ENCODE measurements at places on chromosomes 6 and 20.

- no peak for DNase-seq
Measured at GRCh38 chr20:44523746-44524145, 1.9 kb upstream of the SERINC3 start.

DNA sequence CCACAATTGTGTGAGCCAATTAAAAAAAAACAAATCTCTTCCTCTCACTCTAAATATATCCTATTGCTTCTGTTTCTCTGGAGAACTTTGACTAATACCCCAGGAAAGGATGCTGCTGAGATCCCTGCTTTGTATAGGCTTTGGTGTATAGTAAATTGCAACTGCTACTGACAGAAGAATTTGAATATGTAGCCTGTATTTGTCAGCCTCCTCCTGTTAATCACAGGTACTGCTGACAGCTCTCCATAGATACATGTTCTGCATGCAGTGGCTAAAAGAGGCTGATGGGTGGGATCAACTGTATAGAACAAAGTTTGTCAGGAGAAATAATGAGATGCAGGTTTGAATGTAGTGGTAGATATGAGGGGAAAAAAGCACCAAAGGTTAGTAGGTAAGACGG lies 95.0 kb downstream of the ARHGAP18 start:
- DNase-seq: no peak

- DNase-seq: no peak
Measured at GRCh38 chr6:162704001-162704400, 23.6 kb downstream of the PRKN start.

DNA sequence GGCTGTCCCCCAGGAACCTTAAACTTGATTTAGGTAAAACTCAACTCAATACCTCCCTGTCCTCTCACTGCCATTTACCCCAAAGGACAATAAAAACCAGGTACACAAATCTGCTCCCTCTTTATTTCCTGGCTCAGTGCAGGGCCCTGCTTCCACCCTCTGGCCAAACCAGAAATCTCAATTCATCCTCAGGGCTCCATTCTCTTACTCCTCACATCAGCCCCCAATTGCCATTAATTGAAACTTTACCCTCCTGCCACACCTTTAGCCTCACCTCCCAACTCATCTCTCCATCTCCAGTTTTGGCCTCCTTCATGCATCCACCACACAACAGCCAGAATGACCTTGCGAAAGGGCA lies 10.5 kb downstream of the ZBTB2 start:
- DNase-seq: no peak

GRCh38 chr20:11469795-11470435 lies 447.8 kb upstream of the BTBD3 start:
- no peak for DNase-seq
